ENCODE measurements at places on chromosomes 2 and 18. TPM values are rescaled to one million over a fixed set of nuclear protein-coding genes. Genes with fewer than 3 reads are reported as not detected.

GRCh38 chr2:127897531-127898211 lies 11.9 kb upstream of the AMMECR1L start:
- no peak for DNase-seq

DNA sequence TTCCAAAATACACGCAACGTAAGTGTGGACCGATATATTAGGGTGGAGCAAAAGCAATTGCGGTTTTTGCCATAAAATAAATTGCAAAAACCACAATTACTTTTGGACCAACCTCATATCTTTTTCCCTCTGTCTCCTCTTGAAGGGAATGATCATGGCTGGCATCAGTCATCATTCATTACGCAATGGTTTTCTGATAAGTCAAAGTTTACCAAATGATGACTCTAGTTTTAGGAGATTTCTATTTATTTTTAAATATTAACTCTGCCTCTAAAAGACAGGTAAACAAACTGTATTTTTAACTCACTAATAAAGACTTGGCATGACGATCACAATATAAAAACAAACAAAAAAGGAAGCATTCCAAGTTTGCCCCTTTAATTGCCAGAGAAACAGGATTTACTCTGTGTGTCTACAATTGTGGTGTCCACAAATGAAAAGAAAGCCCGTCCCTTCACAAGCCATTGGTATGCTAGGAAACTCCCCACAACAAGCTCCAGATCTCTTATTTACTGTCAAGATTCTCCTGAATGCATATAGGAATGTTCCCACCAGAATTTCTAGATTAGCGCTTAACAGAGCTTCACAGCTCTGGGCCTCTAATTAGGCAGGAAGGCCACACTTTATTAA lies 61.3 kb downstream of the IRS1 start:
- no peak for DNase-seq

- no peak for DNase-seq
Observed at GRCh38 chr2:41234093-41234492, 782.2 kb upstream of the SLC8A1 start.

GRCh38 chr18:61888622-61889021 lies 4.2 kb downstream of the RNF152 start:
- no peak for DNase-seq

DNA sequence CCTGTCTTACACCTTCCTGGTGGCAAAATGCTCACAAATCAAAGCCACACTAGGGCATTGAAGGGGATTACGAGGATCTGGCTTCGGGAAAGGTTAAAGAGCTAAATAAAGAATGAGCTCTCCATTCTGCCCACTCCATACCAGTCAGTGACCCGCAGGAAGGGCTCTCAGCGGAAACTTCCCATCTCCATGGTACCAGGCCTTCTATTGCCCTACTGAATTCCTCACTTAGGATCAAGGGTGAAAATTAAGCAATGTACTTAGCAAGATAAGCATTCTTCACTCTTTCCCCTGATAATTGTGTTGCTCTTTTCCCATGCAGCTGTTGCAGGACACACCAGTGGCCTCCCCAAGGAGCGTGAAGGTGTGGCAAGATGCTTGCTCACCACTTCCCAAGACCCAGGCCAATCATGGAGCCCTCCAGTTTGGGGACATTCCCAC lies 75.6 kb upstream of the TTC39C start:
- DNase-seq = no peak

DNA sequence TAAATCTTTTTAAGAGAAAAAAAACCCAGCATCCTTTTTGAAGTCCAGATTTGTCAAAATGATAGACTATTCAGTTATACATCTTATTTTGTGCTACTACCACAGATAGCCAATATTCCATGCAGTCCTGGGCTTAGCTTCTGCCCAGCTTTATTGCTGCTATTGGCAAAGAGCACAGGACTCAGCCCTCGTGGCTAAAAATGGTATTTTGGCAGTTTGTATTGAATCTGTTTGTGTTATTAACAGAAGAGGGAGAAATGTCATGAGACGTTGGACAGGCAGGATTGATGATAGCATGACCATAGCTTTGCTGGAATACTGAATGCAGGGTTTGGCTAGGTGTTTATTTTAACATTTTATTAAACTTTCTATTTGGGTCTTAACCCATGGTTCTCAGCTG lies 19.4 kb downstream of the ELAC1 start:
- DNase-seq = no peak

GRCh38 chr2:237754182-237754581 lies 44.4 kb upstream of the RBM44 start:
- DNase-seq = no peak

DNA sequence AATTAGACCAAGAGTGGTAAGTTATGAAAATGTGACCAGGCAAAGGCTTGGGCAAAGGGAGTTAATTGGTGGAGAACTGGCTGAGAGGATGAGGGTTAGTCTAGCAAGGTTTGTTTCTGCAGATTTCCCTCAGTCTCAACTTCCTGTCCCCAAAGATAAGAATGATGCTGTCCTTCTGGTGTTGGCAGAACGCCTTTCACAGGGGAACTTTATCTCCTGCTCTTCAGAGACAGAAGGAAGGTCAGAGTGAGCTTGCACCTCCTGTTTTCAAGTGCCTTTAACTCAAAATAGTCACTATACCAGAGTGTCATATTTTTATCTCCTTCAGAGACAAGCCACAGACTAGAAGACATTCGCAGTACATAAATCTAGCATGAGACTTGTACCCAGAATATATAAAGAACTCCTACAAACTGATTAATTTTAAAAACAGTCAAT lies 95.7 kb downstream of the TEX51 start:
- no peak for DNase-seq

DNA sequence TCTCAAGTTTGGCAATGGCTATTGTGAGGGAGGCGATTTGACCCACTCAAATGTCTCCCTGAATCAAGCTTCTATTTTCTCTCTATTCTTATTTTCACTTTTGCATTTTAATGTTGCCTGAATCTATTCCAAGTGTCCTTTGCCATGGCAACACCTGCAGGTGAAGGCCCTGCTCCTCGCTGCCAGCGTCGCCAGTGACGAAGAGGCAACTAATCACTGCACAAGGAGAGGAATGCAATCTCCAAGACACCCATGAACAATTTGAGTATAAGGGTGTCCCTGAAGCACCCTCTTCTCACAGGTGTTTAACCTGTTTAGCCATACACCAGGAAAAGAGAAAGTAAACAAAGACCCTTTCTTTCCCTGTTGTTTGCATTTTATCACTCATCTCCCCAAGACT lies 165.6 kb upstream of the VRK2 start:
- no peak for DNase-seq

- DNase-seq = no peak
Observed at GRCh38 chr18:22848615-22849014, 84.5 kb upstream of the RBBP8 start.

GRCh38 chr2:225011585-225011984 lies 30.7 kb downstream of the DOCK10 start:
- no peak for DNase-seq

DNA sequence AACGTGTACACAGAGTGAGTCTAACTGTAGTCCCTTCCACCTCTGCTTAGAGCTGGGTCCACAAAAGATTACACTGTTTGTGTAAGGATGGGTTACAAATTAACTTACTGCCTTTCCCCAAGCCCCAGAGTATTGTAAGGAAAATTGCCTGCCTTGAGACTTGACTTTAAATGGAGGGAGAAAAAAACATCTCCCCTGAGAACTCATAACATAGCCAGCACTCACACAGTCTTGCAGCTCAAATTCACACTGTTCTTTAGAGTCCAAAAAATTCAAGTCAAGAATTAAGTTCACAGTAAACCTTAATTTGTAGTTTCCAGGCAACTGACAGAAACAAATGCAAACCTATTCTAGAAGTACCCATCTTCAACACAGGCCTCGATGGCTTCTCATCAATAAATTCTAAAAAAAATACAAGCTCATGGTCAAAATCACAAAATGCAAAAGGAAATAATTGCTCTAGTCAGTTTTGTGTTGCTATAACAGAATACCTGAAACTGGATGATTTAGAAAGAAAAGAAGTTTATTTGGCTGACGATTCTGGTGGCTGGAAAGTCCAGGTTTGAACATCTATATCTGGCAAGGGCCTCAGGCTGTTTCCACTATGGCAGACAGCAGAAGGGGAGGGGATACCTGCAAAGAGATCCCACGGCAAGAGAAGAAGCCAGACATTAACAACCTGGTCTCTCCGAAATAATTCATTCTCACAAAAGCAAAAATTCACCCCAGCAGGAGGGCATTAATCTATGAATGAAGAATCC lies 34.6 kb upstream of the TMEM17 start:
- no peak for DNase-seq

- no peak for DNase-seq
Observed at GRCh38 chr2:21424375-21424774, 300.6 kb downstream of the TDRD15 start.

DNA sequence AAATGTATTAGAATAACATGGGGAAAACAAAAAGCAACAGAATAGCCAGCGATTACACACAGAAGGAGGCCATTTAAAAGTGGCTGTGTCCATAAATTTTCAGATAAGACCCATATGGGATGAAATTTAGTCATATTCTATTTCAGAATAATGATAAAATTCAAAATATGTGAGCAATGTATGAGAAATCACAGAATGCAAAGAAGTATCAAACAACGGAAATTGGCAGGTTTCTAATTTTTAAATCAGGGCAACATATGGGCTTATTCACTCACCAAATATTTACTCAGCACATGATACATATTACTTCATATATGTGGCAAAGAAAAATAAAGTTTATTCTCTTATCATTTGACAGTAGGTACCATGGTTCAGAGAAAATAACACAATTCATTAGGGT lies 208.5 kb downstream of the GRB14 start:
- DNase-seq = no peak

DNA sequence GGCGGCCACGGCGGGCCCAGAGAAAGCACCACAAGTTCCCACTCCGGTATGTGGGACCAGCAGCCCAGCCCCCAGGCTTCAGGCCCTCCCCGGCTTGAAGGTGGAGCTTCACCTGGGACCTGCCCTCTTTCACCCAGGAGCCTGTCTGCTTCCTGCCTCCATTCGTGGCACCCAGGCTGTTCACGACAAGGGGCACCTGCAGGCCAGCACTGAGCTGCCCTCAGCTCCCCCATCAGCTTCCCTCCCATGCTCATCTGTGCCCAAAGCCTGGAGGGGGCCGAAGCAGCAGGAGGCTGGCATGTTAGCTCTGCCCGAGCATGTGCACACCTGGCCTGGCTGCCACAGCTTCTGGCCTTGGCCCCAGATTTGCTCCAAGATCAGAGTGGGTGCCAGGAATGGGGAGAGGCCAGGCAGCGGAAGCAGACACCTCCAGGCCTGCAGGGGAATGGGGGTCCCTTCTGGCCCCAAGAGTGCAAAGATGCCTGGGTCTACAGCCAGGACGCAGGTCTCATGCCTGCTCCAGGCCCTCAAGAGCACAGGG lies 312.4 kb upstream of the SYT4 start:
- DNase-seq = no peak

GRCh38 chr2:102803041-102803896 lies 41.4 kb downstream of the TMEM182 start:
- DNase-seq = no peak

DNA sequence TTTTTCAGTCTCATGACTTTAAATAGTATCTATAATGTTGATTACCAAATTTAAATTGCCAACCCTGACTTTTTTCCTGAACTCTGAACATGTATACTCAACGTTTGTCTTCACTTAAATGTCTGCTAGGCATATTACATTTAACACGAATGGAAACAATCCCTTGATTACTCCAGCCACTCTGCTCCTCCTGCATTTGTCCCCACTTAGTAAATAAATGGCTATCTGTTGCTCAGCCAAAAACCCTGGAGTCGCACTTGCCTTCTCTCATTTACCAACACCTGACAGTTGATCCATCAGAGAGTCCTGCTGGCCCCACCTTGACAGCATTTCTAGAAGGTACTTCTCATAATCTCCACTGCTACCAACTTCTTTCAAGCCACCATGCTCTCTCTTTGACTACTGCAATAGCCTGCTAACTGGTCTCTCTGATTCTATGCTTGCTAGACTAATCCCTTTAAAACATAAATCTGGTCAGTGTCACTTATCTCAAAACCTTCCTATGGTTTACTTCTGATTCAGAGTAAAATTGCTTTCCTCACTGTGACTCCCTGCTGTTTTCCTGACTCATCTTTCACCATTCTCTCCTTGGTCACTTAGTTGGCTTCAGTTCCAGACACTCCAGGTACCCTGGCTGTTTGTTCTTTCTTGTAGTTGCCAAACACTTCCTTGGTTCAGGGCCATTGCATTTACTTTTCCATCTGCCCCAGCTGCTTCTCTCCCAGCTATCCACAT lies 31.9 kb downstream of the SPAG16 start:
- no peak for DNase-seq

GRCh38 chr2:110157153-110157793 lies 41.7 kb upstream of the MALL start:
- no peak for DNase-seq

- DNase-seq = no peak
Observed at GRCh38 chr2:152846697-152847470, 128.5 kb downstream of the ARL6IP6 start.

- no peak for DNase-seq
Observed at GRCh38 chr2:21217442-21217841, 93.7 kb downstream of the TDRD15 start.

DNA sequence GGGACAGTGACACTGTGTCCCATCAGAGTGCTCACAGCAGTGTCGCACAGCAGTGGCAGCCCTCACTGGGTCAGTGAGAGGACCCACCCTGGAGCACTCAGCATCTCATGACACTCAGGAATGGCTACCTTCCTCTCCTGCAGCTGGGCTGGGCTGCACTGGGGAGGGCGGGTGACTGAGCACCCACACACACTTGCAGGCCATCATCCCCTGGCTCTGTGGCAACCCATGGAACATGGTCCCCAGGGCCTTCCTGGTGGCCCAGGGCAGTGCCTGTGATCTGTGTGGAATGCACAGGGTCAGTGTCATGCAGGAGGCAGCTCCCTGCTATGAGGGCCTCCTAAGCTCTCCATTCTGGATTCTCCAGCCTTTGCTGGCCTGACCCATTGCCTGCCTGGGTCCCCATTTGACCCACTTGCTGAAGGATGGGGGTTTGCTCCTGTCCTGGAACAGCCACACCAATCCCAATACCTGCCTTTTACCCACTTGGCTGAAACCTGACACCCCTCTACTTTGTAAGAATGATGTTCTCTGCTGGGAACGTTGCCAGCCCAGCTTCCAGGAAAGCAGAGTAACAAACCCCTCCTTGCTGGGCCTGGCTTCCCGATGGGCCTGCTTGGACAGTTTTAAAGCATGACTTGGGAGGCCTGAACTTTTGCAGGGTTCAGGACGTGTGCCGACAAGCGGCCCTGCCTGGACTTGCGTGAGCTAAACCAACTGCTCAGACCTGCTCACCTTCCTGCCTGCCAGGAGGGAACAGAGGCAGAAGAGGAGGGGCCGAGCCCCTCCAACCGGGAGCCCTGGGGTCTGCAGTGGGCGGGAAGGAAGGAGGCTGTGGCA lies 13.7 kb downstream of the HS6ST1 start:
- DNase-seq = no peak

The NUP35 gene
- total RNA-seq = 8.6 TPM

The SFT2D3 gene
- total RNA-seq = 6.4 TPM

The POMC gene
- total RNA-seq = 0.29 TPM

The RPRM gene
- total RNA-seq = 95.9 TPM

The SERPINE2 gene
- total RNA-seq = 24.6 TPM

The REG3A gene
- total RNA-seq = not detected

The CDH7 gene
- 1.6 TPM for total RNA-seq

The UBE2F gene
- 43.0 TPM for total RNA-seq

The TCF23 gene
- not detected for total RNA-seq

The POTEC gene
- not detected for total RNA-seq

The HRH4 gene
- not detected for total RNA-seq

The KDM3A gene
- total RNA-seq = 80.3 TPM

The ANKRD30B gene
- not detected for total RNA-seq

The STPG4 gene
- 1.3 TPM for total RNA-seq

The MYCN gene
- 43.8 TPM for total RNA-seq

Data from glutamatergic neuron (in vitro differentiated cells).